Natural killer cell treated with Interleukin-12 subunit alpha and Interleukin-12 subunit beta and Interleukin-15 and Interleukin-18, amount 100 ng/mL, for 72 hours (primary cell): ENCODE measurements at places on chromosomes 5 and 9. TPM values are rescaled to one million over a fixed set of nuclear protein-coding genes. Genes with fewer than 3 reads are reported as not detected.

DNA sequence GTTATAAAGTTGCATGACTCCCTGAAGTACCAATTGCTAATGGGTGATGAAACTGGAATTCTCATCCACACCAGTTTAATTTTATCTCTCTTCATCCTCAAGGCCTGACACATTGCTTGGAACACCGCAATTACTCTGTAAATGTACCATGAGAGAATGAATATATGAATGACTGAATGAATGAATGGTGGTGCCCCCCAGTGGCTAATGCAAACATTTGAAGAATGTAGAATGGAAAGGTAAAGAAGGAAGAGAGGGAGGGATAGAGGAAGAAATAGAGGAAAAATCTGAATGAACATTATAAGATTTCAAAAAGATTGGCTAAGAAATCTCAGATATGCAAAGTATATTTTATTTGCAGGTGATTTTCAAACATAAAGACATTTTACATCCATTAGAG lies 13.1 kb downstream of the PAPPA start:
- H3K27me3 ChIP-seq, result peaks cover under 1% of the 10 kb centered on the region
- H3K27ac ChIP-seq, result no peak overlapping the region
- H3K4me3 ChIP-seq, result no peak overlapping the region
- no peaks in the 10 kb centered on the region for H3K36me3 ChIP-seq

- no peak overlapping the region for H3K4me3 ChIP-seq
- no peaks in the 10 kb centered on the region for H3K36me3 ChIP-seq
- no peaks in the 10 kb centered on the region for H3K27me3 ChIP-seq
- no peak overlapping the region for H3K27ac ChIP-seq
- peak; percentile 54 for DNase-seq
Measured at GRCh38 chr5:1796371-1797102, 3.1 kb downstream of the MRPL36 start.

The CDHR2 gene
- 0.40 TPM for total RNA-seq

GRCh38 chr9:128098297-128099230 lies 29.0 kb downstream of the PTGES2 start:
- H3K4me1 ChIP-seq, result peaks cover 16% of the 10 kb centered on the region
- no peaks in the 10 kb centered on the region for H3K27me3 ChIP-seq
- H3K36me3 ChIP-seq, result no peaks in the 10 kb centered on the region
- no peak for DNase-seq
- peak overlapping the region; percentile 31 for H3K27ac ChIP-seq

DNA sequence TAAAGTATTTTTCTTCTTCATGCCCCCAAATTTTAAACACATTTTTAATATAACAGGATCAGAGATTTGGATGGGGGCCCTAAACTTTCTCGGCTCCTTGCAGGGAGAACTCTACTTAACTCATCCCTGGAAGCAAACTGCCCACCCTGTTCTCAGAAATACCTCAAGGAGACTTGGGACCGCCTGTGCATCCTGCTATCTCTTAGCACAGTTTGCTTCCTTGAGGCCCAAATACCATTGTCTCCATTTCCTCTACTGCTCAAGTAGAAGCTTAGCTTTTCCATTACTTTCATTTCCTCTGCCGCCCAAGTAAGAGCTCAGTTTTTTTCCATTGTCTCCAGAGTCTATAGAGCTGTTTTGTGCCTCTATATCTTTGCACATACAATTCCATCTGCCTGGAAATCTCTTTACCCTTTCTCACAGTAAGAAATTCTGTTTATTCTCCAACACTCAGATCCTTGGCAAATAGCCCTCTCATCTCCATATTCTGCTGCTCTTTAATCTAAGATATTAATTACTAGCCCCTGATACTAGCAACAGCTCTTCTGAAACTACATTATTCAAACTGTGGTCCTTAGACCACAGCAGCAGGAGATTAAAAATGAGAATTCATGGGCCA lies 137.8 kb downstream of the CEMIP2 start:
- DNase-seq, result no peak
- H3K4me1 ChIP-seq, result peaks cover 6% of the 10 kb centered on the region
- H3K36me3 ChIP-seq, result no peaks in the 10 kb centered on the region
- peak overlapping the region; percentile 6 for H3K27ac ChIP-seq
- peaks cover 5% of the 10 kb centered on the region for H3K27me3 ChIP-seq

The FAM169A gene
- total RNA-seq, result 7.9 TPM

GRCh38 chr9:2159521-2160454 lies 144.6 kb downstream of the SMARCA2 start:
- DNase-seq, result no peak
- peak overlapping the region; percentile 64 for H3K27ac ChIP-seq
- peaks cover 41% of the 10 kb centered on the region for H3K4me1 ChIP-seq
- peak overlapping the region; percentile 69 for H3K4me3 ChIP-seq
- peaks cover 5% of the 10 kb centered on the region for H3K36me3 ChIP-seq

The N4BP3 gene
- 0.26 TPM for total RNA-seq

GRCh38 chr5:121055586-121055985 lies 591.5 kb downstream of the PRR16 start:
- no peak overlapping the region for H3K27ac ChIP-seq
- no peaks in the 10 kb centered on the region for H3K4me1 ChIP-seq
- no peak for DNase-seq
- H3K27me3 ChIP-seq, result no peaks in the 10 kb centered on the region
- no peak overlapping the region for H3K4me3 ChIP-seq
- H3K36me3 ChIP-seq, result peaks cover 5% of the 10 kb centered on the region

GRCh38 chr5:135713161-135713915 lies 121.1 kb upstream of the SLC25A48 start:
- peaks cover 7% of the 10 kb centered on the region for H3K27me3 ChIP-seq
- H3K4me3 ChIP-seq, result no peak overlapping the region
- H3K36me3 ChIP-seq, result no peaks in the 10 kb centered on the region
- DNase-seq, result no peak
- H3K27ac ChIP-seq, result no peak overlapping the region
- H3K4me1 ChIP-seq, result no peaks in the 10 kb centered on the region
